ENCODE measurements at places on chromosomes 16 and 17.

DNA sequence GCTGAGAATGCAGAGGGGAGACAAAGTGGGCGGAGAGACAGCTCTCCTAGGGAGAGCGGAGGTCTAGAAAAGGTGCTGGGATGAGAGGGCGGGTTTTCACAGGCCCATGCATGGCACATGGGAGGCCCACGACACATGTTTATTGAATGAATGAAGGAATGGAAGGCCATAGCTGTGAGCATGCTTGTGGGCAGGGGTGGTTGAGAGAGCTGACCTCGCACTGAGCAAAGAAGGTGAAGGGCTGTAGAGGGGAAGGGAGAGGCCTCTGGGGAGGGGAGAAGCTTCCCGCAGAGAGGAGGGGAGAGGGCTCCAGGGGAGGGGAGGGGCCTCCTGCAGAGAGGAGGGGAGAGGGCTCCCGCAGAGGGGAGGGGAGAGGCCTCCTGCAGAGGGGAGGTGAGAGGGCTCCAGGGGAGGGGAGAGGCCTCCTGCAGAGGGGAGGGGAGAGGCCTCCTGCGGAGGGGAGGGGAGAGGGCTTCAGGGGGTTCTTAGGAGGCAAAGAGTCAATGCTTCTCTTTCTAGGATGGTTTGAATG is 27.3 kb downstream of the SDK2 start:
- DNase-seq: no peak

- DNase-seq: no peak
These were observed 1.2 kb downstream of the RTN4RL1 start for GRCh38 chr17:2023692-2024571.

- no peak for DNase-seq
These were observed 28.3 kb upstream of the RPTOR start for GRCh38 chr17:80516171-80516932.

DNA sequence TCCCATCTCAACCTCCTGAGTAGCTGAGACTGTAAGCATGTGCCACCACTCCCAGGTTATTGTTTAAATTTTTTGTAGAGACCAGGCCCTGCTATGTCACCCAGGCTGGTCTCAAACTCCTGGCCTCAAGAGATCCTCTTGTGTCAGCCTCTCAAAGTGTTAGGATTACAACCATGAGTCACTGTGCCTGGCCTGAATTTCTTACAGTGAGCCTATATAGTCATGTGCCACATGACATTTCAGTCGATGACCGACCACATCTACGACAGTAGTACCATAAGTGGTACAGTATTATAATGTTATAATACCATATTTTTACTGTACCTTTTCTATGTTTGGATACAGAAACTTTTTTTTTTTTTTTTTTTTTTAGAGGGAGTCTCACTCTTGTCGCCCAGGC is 195.3 kb downstream of the STX8 start:
- DNase-seq: no peak

GRCh38 chr17:46894476-46895151 is 28.3 kb upstream of the GOSR2 start:
- no peak for DNase-seq

- DNase-seq: no peak
These were observed 15.3 kb downstream of the CCL11 start for GRCh38 chr17:34300652-34301370.

DNA sequence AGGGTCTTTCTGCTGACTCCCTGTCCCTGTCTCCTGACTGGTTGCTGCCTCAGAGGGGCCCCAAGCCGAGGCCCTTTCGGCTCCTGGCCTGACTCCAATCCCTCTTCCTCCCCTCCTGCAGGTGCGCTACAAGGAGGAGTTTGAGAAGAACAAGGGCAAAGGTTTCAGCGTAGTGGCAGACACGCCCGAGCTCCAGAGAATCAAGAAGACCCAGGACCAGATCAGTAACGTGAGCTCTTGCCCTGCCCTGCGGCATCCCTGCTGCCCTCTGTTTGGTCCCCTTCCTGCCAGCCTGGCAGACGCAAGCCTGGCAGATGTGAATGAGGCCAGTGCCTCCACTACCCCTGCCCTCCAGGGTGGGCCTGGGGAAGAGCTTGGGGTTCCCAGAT is 27.1 kb upstream of the LASP1NB start:
- DNase-seq: no peak

GRCh38 chr17:42247734-42248133 is 28.5 kb downstream of the STAT5B start:
- no peak for DNase-seq

DNA sequence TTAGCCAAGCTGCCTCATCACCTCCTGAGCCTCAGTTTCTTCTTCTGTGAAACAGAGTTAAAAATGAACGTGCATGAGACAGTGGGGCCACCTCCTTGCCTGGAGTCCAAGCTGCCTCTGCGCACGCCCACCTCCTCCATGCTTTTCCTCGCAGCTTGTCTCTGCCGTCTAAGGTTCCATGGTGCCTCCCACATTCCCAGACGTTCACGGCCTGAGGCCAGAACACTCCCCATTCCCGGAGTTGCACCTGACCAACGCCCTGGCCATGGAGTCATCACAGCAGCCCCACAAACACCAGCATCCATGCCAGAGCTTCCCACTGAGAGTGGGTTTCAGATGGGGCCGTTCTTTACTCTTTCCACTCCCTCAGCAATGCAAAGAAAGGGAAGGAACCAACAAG is 183.0 kb upstream of the FOXF1 start:
- DNase-seq: no peak

DNA sequence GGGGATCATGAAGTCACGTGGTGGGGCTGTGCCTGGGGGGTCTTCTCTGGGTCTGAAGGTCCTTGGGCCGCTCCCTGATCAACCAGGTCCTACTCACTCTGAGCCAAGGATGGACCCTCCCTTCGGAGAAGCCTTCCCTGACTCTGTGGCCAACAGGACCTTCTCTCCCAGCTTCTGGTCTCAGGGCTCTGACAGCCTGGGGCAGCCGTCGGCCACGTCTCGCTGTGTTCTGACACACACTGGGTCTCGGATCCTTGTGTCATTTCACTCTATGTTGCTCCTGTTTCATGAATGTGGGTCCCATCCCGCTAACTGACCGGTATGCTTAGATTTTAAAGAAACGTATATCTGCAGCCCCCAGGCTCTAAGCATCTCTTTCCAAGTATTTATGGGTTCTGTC is 256.1 kb downstream of the ENGASE start:
- no peak for DNase-seq

- no peak for DNase-seq
These were observed 20.0 kb downstream of the SBK1 start for GRCh38 chr16:28312327-28312726.

DNA sequence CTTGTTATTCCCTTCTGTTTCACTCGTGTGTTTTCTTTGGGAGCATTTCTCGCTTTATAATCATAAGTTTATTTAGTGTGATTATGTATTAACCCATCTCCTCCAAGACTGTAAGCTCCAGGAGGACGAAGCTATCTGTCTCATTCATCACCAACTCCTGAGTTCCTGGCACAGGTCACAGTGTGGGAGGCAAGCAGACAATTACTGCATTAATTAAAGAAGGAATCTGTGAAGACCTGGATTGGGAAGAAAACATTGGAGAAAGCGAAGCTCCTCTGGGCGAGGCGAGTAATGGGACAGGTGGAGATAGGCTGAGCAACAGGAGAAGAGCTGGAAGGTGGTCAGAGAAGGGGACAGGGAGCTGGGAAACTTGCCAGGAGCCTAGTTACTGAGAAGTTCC is 7.8 kb upstream of the CAMKK1 start:
- no peak for DNase-seq

Measured in activated naive CD4-positive, alpha-beta T cell (primary cell).